ENCODE measurements at places on chromosomes 5 and 9.

- H3K4me3 ChIP-seq, result no peak overlapping the region
- H3K27me3 ChIP-seq, result no peaks in the 10 kb centered on the region
- no peaks in the 10 kb centered on the region for H3K36me3 ChIP-seq
- no peak overlapping the region for H3K27ac ChIP-seq
- no peaks in the 10 kb centered on the region for H3K4me1 ChIP-seq
- DNase-seq, result no peak
Measured at GRCh38 chr5:39829441-39829840, 404.7 kb upstream of the DAB2 start.

DNA sequence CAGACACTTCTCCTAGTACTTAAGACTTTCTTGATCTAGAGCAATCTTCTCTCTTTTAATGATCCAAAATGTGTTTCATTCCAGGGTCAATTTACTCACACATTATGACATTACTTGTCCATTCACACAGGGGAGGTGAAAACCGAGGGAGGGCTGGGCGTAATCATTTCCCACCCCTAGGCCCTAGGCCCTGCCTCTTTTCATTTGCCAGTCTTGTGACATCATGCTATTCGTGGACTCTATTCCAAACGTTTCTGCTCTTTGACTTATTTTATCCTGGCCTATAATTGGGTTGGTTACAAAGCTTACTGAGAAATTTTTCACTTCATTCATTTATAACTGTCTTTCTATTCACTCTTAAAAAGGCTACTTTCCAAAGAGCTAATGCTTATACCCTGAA, 2.4 kb downstream of the DCAF12 start:
- H3K27me3 ChIP-seq, result no peaks in the 10 kb centered on the region
- no peak overlapping the region for H3K27ac ChIP-seq
- no peak for DNase-seq
- H3K36me3 ChIP-seq, result no peaks in the 10 kb centered on the region

- no peaks in the 10 kb centered on the region for H3K27me3 ChIP-seq
- no peak overlapping the region for H3K27ac ChIP-seq
- H3K4me1 ChIP-seq, result no peaks in the 10 kb centered on the region
- DNase-seq, result no peak
Measured at GRCh38 chr9:14882090-14882489, 28.1 kb downstream of the FREM1 start.

- DNase-seq, result no peak
- H3K4me3 ChIP-seq, result no peak overlapping the region
- peaks cover 3% of the 10 kb centered on the region for H3K4me1 ChIP-seq
- no peak overlapping the region for H3K27ac ChIP-seq
- no peaks in the 10 kb centered on the region for H3K27me3 ChIP-seq
Measured at GRCh38 chr5:80033513-80033912, 1.6 kb upstream of the THBS4 start.

DNA sequence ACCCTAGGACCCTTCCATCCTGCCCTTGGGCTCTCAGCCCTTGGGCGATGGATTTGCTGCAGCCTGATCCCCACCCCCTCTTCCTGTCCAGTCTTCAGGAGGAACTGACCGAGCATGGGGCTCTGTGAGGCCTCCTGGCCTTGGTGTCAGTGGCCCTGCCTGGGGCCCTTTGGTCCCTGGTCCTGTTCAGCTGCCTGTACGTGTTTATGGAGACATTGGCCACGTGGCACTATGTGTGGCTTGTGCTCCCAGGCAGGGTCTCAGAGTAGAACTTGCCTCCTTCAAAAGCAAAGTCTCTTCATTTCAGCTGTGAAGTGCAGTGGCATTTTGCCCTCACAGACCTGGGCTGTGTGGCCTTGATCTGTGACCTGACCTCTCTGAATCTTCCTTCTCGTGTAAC, 11.1 kb downstream of the FCN2 start:
- H3K4me3 ChIP-seq, result no peak overlapping the region
- no peaks in the 10 kb centered on the region for H3K27me3 ChIP-seq
- peaks cover 5% of the 10 kb centered on the region for H3K4me1 ChIP-seq
- H3K36me3 ChIP-seq, result no peaks in the 10 kb centered on the region
- DNase-seq, result no peak
- H3K27ac ChIP-seq, result no peak overlapping the region

DNA sequence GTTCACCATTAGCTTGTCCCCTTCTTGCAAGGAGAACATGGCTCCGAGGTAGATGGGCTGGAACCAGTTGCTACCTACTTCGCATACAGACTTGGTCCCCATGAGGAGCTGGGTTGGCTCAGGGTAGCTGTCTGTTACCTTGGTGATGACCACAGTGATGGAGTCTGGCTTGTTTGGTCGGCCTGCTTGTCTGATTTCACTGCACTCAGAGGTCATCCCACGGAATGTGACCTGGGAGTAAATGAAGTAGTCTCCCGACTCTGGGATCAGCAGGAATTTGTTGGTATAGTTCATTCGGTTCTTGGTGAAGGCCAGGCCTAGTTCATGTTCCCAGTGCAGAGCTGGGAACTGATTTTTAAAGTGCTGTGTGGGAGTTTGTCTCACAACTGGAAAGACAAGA, 15.3 kb downstream of the TNFSF15 start:
- no peak overlapping the region for H3K27ac ChIP-seq
- H3K36me3 ChIP-seq, result no peaks in the 10 kb centered on the region
- DNase-seq, result no peak
- H3K4me1 ChIP-seq, result no peaks in the 10 kb centered on the region
- no peaks in the 10 kb centered on the region for H3K27me3 ChIP-seq
- H3K4me3 ChIP-seq, result no peak overlapping the region

GRCh38 chr5:51632793-51633192, 249.5 kb downstream of the ISL1 start:
- H3K4me1 ChIP-seq, result no peaks in the 10 kb centered on the region
- no peak overlapping the region for H3K4me3 ChIP-seq
- H3K36me3 ChIP-seq, result no peaks in the 10 kb centered on the region
- no peak overlapping the region for H3K27ac ChIP-seq

DNA sequence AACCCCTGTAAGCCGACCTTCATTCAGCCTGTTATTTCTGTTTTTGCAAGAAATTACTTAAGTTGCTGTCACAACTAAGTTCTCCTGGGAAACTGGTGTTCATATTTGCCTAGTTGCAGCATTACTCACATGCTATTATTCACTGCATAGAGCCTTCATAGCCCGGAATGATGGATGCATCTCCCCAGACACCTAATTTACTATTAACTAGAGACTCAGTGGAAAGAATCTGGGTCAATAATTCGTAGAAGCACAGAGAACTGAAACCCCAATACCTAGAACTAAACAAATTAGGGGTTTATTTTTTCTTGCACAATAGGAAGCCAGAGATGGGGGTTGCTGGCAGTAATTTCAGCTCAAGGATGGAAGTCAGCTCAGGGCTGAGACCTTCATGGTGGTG, 45.7 kb upstream of the FAM170A start:
- no peaks in the 10 kb centered on the region for H3K27me3 ChIP-seq
- DNase-seq, result no peak
- H3K4me3 ChIP-seq, result no peak overlapping the region
- H3K36me3 ChIP-seq, result no peaks in the 10 kb centered on the region

DNA sequence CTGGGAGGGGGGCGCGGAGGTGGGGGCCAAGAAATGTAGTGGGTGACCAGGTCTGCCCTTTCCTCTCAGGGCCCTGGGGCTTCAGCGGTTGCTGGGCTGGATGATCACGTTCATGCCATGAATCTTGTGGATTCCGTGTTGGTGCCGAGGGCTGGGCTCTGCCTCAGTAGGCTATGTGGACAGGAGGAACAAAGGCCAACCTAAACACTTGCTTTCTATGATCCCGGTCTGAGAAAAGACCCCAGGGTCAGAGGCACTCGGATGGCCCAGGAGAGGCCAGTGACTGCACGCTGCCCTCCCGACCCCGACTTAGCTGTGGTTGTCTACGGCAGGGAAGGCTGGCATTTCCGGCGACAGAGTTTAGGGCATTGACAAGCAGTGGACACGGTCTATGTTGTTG, 26.6 kb downstream of the PHF2 start:
- H3K27me3 ChIP-seq, result no peaks in the 10 kb centered on the region
- H3K4me1 ChIP-seq, result no peaks in the 10 kb centered on the region
- DNase-seq, result no peak
- H3K27ac ChIP-seq, result no peak overlapping the region
- no peaks in the 10 kb centered on the region for H3K36me3 ChIP-seq

- H3K4me1 ChIP-seq, result no peaks in the 10 kb centered on the region
- no peak overlapping the region for H3K27ac ChIP-seq
- no peaks in the 10 kb centered on the region for H3K36me3 ChIP-seq
- no peak overlapping the region for H3K4me3 ChIP-seq
- no peak for DNase-seq
Measured at GRCh38 chr9:101586651-101587050, 8.1 kb downstream of the PPP3R2 start.

- no peak overlapping the region for H3K4me3 ChIP-seq
- no peaks in the 10 kb centered on the region for H3K27me3 ChIP-seq
- DNase-seq, result no peak
- H3K27ac ChIP-seq, result no peak overlapping the region
- no peaks in the 10 kb centered on the region for H3K36me3 ChIP-seq
Measured at GRCh38 chr5:50697739-50698138, 31.3 kb downstream of the PARP8 start.

- H3K27ac ChIP-seq, result no peak overlapping the region
- no peak for DNase-seq
- H3K4me1 ChIP-seq, result no peaks in the 10 kb centered on the region
- no peak overlapping the region for H3K4me3 ChIP-seq
- H3K27me3 ChIP-seq, result no peaks in the 10 kb centered on the region
Measured at GRCh38 chr9:17219261-17219660, 84.4 kb downstream of the CNTLN start.

DNA sequence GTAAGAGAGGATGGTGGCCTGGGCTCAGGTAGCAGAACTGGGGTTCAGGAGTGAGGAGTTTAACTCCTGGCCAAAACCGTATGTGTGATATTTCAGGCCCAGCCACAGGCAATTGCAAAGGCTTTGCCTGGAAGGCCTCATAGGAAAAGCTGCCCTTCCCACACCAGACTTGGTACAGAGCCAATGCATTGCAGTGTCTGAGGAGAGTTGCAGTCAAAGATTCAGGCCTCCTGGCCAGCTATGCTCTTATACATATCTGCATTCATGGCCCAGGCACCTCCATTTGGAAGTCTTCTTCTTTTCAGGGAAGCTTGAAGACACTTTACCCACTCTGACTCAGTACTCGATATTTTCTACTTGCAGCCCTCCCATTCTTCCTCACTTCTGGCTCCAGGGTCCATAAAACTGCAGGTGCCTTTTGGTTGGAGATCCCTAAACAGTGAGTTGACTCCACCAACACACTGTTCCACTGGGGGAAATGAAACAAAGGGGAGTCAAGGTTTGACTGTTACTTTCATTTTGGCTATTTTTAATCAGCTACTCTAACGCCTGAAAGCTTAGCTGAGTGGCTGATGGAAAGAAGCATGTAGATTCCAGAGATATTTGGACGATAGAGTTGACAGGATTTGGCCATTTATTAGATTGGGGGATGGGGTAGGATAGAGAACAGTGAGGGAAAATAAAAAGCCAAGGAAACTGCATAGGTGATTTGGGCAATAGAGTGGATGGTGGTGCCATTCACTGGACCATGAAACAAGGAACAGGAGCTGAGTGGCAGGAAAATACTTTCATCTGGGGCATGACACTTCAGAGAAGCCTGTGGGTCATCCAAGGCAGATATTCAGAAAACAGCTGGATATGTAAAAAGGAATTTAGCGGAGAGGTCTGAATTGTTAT, 30.6 kb upstream of the IL33 start:
- no peaks in the 10 kb centered on the region for H3K27me3 ChIP-seq
- H3K4me1 ChIP-seq, result no peaks in the 10 kb centered on the region
- DNase-seq, result no peak
- no peak overlapping the region for H3K27ac ChIP-seq
- no peak overlapping the region for H3K4me3 ChIP-seq

Measured in breast epithelium (tissue), 4 donors.